ENCODE measurements at places on chromosomes 4 and X.

GRCh38 chrX:68755616-68756125 is 73.2 kb upstream of the EFNB1 start:
- no peak overlapping the region for H3K27ac ChIP-seq
- H3K4me1 ChIP-seq: no peaks in the 10 kb centered on the region
- no peak for DNase-seq
- no peaks in the 10 kb centered on the region for H3K27me3 ChIP-seq
- no peaks in the 10 kb centered on the region for H3K36me3 ChIP-seq
- no peak overlapping the region for H3K4me3 ChIP-seq

- DNase-seq: no peak
- H3K36me3 ChIP-seq: no peaks in the 10 kb centered on the region
- no peak overlapping the region for H3K27ac ChIP-seq
- no peaks in the 10 kb centered on the region for H3K4me1 ChIP-seq
Measured at GRCh38 chrX:12378706-12379105, 240.4 kb downstream of the FRMPD4 start.

DNA sequence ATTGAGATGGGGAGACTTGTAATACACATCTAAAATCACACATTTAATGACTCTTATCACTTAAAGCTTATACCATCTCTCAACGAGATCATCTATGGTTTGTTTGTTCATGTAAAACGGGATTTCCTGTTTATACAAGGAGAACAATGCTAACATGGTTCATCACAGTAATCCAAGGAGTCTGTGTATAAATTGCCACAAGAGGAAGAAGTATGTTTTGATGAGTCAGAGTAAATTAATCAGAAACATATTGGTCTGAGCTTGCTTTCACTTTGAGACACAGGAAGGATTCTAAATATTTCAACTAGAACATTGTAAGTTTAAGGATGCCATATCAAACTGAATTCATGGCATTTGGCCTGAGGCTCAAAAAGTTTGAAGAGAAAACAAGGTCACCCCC is 594.1 kb downstream of the GLUD2 start:
- no peaks in the 10 kb centered on the region for H3K36me3 ChIP-seq
- H3K27ac ChIP-seq: no peak overlapping the region
- H3K27me3 ChIP-seq: no peaks in the 10 kb centered on the region
- no peaks in the 10 kb centered on the region for H3K4me1 ChIP-seq

DNA sequence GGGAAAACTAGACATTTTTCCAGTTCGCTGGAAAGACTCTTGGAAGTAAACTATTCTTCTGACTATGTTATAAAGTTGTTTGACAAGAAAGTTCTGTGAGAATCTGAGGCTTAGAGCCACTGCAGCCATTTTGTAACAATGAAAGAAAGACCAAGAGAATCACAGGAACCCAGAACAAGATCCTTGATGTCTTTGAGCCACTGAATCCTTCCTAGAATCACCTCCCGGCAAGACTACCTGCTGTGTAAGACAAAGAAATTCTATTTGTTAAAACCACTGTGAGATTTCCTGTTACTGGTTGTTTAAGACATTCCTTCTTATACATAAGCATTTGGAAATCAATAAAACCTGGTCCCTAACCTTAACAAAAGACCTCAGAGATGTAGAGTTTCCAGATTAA is 175.7 kb upstream of the RASGEF1B start:
- H3K27me3 ChIP-seq: no peaks in the 10 kb centered on the region
- no peak overlapping the region for H3K27ac ChIP-seq
- DNase-seq: no peak
- no peaks in the 10 kb centered on the region for H3K36me3 ChIP-seq
- peaks cover 16% of the 10 kb centered on the region for H3K4me1 ChIP-seq
- H3K4me3 ChIP-seq: no peak overlapping the region

DNA sequence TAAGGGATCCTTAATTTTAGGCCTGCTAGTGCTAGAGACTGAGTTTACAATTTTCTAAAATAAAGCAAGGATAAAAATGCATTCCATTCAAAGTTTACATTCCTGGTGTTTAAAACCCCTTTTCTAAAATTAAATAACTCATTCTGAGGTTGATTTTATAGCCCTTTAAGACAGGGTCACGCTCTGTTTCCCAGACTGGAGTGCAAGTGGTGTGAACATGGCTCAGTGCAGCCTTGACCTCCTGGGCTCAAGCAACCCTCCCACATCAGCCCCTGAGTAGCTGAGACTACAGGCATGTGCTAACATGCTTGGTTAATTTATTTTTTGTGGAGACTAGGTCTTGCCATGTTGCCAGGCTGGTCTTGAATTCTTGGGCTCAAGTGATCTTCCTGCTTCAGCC is 6.8 kb upstream of the CDKL2 start:
- H3K27me3 ChIP-seq: no peaks in the 10 kb centered on the region
- DNase-seq: no peak
- no peak overlapping the region for H3K4me3 ChIP-seq
- H3K27ac ChIP-seq: no peak overlapping the region
- no peaks in the 10 kb centered on the region for H3K36me3 ChIP-seq

GRCh38 chr4:95158626-95159025 is 390.1 kb downstream of the UNC5C start:
- no peak overlapping the region for H3K27ac ChIP-seq
- DNase-seq: no peak

DNA sequence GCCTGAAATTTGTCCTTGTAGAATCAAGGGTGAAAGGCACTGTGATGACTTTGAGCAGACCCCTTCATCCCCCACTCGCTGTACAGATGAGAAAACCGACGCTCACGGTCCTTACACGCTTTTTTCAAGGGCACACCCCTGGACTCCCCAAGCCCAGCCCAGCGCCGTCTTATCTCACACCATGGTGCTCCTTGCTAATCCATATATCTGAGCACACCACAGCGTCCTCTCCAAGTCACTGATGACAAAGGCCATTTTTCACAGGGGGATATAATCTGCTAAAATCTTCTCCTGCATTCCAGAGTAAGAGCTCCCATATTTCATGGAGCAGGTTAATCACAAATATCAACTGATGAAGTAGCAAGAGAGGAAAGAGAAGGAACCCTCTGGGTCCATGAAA is 486.3 kb downstream of the BCOR start:
- no peaks in the 10 kb centered on the region for H3K36me3 ChIP-seq
- no peaks in the 10 kb centered on the region for H3K4me1 ChIP-seq
- no peaks in the 10 kb centered on the region for H3K27me3 ChIP-seq

DNA sequence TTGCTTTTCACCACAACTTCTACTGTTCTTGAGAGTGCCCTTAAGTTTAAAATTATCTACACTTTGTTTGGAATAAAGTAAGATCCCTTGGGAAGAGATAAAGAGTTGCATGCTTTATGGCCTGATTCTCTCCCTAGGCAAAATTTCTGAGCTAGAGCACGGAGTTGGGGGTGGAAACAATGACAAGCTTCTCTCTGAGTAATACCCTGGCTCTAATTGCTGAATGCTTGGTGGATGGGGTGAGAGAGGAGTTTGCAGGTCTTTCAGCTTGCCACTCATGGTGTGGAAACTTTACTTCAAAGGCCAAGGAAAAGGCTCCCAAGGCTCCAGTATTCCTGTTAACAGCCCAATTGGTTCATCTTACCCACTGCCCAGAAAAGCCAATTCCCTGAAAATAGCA is 26.1 kb upstream of the PRDM8 start:
- H3K4me3 ChIP-seq: peak overlapping the region; percentile 13
- no peak for DNase-seq
- no peak overlapping the region for H3K27ac ChIP-seq
- no peaks in the 10 kb centered on the region for H3K36me3 ChIP-seq
- H3K4me1 ChIP-seq: peaks cover 43% of the 10 kb centered on the region

DNA sequence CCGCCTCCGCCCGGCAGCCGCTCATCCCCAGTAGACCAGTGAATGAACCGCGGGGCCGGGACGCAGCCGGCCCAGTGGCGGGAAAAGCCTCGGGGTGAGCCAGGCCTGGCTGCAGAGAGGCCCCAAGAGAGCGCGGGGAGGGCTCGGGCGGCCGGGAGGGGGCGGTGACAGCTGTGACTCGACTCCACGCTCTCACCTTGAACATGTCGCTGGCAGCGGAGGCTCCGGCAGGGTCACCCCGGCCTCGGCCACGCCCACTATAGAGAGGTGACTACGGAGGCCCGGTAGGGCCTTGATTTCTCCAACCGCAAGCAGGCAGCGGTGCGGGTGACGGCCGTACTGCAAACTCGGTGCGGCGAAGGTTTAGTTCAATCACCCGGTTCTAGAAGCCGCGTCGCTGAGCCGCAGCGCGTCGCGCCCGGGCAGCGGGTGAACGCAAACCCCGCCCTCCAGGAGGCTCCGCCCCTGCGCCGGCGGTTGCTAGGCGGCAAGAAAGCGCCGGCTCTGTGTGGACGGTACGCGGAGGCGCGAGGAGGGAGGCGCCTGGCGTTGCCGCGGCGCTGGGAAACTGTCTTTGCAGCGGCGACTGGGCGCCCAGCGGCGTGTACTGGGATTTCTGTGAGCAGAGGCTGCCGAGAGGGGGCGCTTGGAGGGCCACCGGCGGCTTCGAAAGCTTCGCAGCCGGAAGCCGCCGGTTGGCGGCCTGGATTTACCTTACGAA is at the start of the genes APOO and CXorf58:
Gene APOO (minus strand): TSS at position 441 of the 721 bp plus-strand sequence. CDS start 236 bp downstream, at position 205.
Gene CXorf58 (plus strand): TSS at position 509 of the 721 bp plus-strand sequence. CDS start 2,297 bp downstream, outside the sequence.
- peak within 1 kb of the TSS; percentile 87 for H3K27ac ChIP-seq
- H3K4me1 ChIP-seq: peaks cover 10% of the 10 kb centered on the region
- H3K36me3 ChIP-seq: no peaks in the 10 kb centered on the region
- DNase-seq: peak; percentile 92
- peak within 1 kb of the TSS; percentile 50 for H3K4me3 ChIP-seq

DNA sequence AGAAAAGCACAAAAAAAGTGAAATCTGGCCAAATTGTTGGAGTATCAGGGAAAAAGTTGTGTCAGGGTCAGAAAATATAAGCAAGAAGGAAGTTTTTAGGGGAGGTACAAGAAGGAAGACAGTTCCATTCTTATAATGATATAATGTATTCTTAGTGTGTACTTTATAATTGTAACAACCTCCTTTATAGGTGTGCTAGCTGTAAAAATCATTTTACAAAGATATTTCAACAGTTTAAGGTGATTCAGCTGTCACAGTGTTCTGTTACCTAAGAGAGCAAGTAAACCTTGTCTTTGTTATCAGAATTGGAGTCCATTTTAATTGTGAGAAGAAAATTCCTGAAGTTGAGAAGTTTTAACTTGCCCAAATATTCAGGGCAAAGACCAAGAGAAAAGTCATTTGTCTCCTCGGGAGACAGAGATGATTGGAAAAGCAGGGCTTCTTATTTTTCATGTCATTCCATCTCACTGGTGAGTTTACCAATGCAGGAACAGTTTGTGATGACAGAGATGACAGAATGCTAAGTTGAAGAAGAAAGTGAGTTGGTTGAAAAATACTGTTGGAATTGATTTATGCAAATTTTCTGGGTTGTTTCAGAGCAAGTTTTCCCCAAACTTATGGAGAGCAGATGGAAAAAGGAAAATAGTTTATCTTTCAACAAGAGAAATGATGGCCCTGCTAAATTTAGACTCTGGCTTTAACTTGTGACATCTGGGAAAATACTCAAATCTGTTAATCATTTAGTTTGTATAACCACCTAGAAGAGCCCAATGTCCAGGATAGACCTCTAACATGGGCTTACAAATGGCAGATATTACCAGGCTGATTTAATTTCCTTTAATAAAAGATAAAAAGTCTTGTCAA is 14.8 kb downstream of the INTS6L start:
- no peak for DNase-seq
- H3K4me1 ChIP-seq: peaks cover 28% of the 10 kb centered on the region
- no peaks in the 10 kb centered on the region for H3K36me3 ChIP-seq
- no peaks in the 10 kb centered on the region for H3K27me3 ChIP-seq

All from CD8-positive, alpha-beta memory T cell (primary cell).